ENCODE measurements at places on chromosomes 1 and 21.
A peak's percentile ranks its signal among the peaks of the same experiment; 100 is the strongest.

GRCh38 chr1:212457740-212458338 lies 25.1 kb downstream of the NENF start:
- peak; percentile 24 for DNase-seq

DNA sequence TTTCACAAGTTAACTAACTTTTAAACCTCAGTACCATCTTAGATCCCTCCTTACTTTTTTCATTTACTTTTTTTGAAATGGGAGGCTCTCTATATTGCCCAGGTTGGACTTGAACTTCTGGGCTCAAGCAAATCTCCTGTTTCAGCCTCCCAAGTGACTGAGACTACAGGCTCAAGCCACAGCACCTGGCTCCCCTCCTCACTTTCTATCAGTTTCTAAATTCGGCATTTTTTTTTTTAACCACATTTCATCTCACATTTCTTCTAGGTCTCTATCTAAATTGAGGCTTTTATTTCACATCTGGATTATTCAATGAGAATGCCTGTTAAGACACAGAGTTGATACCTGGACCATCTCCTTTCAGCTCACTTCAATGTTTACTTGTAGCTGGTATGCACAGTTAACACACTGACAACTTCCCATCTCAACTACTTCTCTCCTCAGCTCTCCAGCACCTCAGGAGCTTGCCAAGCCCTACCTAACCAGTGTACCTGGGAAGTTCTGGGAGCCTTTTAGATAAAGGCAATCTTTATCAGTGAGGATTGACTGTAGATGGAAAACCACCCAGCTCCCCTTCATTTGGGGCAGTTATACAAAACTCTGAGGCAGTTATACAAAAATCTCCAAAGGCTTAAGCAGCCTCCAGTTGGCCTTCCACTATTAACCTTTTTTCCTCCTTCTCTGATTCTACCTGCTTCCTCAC lies 3.4 kb downstream of the USP33 start:
- no peak for DNase-seq

DNA sequence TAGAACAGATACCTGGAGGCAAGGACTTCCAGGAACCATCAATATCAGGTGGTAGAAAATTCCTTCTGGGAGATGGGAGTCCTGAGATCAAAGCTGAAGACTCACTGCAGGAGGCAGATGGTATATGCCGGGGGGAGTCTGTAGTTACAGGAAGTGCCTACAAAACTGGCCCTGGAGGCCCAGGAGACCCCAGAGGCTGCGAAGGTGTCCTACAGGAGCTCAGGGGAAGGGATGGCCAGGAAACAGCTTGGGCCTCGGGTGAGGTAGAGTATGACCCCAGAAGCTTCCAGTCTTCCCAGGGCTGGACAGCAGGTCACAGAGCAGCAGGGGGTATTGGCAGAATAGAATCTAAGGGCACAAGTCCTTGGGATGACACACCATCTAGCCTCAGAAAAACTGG lies 16.4 kb downstream of the IGFN1 start:
- no peak for DNase-seq

GRCh38 chr21:39189857-39190604 lies 6.8 kb upstream of the PSMG1 start:
- DNase-seq = no peak

Data from AG20443 (cell line).